ENCODE measurements at places on chromosomes 5 and 9.
A peak's percentile ranks its signal among the peaks of the same experiment; 100 is the strongest.

- peak; percentile 39 for DNase-seq
These were observed 833 bp downstream of the ANKHD1 start for GRCh38 chr5:140402258-140403074.

GRCh38 chr5:141685591-141685990 lies 3.6 kb upstream of the ARAP3 start:
- no peak for DNase-seq

GRCh38 chr9:112194969-112195431 lies 19.9 kb upstream of the SUSD1 start:
- DNase-seq, result no peak

- no peak for DNase-seq
These were observed 110.1 kb upstream of the ABCA1 start for GRCh38 chr9:105038051-105038450.

DNA sequence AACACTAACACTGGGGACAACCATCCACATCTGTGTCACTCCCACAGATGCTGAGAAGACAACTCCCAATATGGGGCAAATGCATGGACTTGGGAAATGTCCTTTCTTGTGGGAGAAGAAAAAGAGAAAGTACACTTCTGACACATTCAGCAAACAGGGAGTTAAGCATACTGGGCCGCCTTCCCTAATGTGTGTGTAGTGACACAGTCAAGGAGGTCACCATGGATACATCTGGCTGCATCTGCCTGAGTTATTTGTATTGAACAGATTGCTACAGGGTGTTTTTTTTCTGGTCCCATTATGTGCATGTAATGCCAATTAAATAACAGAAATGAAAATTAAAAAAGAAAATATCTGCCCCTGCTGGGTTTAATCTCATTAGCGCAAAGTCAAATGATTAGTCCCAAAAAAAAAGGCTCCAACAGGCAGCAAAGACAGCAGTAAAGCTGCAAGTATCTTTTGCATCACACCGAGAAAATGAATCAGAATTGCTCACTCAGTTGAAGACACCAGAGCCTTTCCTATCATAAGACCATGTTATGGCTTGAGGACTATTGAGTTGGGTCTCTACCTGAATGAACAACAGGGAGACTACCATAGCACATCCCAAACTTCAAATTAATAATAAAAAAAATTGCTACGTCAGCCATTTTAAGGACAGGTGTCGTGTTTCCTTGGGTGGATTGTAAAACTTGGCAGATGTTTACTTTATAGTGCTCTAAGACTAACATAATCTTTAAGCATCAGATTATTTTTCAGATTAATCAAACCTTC lies 395.9 kb downstream of the DTWD2 start:
- no peak for DNase-seq

DNA sequence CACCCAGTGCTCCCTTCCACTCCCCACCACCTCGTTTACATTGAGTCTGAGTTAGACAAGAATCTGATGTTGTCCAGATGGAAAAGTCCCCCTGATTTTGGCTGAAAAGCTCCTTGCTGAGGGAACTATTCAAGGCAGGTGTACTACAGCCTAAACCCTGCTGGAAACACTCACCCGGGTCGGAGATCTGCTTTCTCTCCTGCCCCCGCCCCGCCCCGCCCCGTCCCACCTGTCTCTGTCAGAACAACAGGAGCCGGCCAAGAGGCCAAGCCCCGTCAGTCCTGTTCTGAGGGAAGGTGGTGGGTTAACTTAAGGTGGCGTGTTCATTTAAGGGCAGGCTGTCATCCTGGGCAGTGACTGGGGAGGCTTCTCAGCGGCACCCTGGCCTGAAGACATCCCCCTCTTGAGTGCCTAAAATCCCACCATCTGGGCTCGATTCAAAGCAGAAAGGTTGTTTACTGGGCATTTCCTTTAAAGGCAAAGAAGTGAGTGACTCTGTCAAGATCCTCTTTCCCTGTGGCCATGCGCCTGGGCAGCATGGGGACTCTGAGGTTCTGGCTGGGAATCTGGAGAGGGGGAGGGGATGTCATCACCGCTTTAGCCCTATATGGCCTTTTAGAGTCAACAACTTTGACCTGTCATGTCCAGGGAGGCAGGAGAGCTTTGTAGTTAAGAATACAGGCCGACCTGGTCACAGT lies 71.1 kb upstream of the NEURL1B start:
- no peak for DNase-seq

DNA sequence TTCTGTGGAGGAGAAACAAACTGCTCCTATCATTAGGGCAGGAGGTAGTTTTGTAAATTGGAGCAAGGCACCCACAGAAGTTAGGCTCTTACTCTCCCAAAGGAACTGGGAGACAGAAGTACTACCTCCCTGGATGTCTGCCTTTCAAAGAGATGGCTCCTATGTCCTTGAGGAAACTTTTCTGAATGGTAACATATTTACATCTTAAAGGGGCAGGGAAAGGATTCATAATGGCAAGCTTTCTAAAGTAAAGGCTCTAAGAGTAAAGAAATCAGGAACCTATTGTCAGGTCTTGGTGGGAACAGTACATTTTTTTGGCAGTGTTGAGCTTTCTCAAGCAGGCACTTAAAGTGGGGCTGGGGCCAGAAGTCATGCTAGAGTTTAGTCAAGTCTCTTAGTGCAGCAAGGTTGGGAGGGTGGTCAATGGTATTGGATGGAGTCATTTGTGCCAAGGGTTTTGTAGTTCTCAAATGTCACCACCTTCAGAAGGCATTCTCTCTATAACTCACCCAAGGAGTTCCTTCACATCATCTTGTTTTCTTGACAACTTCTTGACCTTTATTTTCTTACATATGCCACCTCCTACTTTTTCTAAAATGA lies 26.3 kb upstream of the NDFIP1 start:
- no peak for DNase-seq

DNA sequence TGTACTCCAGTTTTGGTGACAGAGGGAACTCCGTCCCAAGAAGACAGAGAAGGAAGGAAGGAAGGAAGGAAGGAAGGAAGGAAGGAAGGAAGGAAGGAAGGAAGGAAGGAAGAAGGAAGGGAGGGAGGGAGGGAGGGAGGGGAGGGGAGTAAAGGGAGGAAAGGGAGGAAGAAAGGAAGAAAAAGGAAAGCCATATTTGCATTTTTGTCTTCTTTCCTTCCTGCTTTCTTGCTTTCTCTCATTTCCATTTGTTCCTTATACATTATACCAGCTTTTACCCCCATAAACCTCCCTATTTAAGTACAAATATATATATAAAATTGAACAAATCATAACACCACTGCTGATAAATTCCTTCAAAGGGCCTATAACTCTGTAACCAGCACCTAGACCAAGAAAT lies 151.8 kb downstream of the SMC2 start:
- no peak for DNase-seq

DNA sequence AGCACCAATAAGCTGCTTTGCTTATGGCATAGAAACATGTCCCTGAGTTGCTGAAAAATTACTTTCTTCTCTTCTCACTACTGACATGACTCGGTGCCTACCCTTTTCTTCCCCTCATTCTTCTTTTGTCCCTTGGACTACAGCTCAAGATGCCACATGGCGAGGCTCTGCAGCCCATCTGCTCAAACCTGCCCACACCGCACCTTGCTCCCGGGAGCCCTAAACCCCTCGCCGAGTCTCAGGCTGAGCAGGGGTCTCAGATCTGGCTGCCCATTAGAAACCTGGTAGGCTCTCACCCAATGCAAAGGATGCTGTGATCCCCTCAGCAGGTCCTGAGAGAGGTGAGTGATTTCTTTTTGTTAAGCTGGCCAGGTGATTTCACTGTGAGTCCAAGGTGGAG lies 251.7 kb upstream of the IRX1 start:
- DNase-seq, result no peak

Data from T follicular helper cell (primary cell).